Stimulated activated CD4-positive, alpha-beta T cell treated with anti-CD3 and anti-CD28 coated beads, TNF-alpha, amount 100 ng/mL, for 24 hours (primary cell): ENCODE measurements at places on chromosomes 6 and 20.

- DNase-seq, result peak; percentile 42
These were observed 1.0 kb downstream of the SCML4 start for GRCh38 chr6:107823047-107823557.

- no peak for DNase-seq
These were observed 100.2 kb downstream of the PERP start for GRCh38 chr6:138007014-138007472.

DNA sequence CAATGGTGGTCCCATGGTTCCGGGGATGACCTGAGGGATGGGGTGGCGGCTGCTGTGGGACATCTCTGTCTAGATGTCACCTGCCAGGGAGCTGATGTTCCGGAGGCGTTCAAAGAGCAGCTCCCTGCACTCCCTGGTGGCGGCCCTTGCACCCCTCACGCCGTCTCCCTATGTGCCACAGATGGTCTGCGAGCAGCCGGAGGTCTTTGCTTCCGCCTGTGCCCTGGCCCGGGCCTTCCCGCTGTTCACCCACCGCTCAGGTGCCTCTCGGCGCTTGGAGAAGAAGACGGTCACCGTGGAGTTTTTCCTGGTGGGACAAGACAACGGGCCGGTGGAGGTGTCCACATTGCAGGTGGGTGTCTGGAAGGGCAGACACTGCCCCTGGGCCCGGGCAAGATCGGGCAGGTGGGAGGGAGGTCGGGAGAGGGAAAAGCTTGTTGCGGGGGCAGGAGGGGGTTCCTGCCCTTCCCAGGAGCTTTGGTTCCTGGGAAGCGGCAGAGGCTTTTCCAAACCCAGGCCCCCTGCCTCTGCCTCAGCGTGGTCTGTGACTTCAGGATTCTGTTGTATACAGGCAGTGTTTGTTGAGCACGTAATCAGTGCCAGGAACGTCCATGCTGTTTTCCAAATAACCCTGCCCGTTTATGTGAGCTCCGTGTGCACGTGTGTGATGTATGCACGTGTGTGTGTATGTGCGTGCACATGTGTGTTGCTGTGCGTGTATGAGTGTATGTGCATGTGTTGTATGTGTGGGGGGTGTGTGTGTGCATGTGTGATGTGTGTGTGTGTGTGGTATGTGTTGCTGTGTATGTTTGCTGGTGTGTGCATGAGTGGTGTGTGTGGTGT lies 1.9 kb downstream of the NPEPL1 start:
- no peak for DNase-seq

- DNase-seq, result no peak
These were observed 1.2 kb downstream of the PLAGL1 start for GRCh38 chr6:144006736-144007477.

GRCh38 chr6:105611606-105612005 lies 208.7 kb upstream of the PREP start:
- no peak for DNase-seq

- DNase-seq, result no peak
These were observed 139.1 kb upstream of the KCNG1 start for GRCh38 chr20:51162015-51162414.

DNA sequence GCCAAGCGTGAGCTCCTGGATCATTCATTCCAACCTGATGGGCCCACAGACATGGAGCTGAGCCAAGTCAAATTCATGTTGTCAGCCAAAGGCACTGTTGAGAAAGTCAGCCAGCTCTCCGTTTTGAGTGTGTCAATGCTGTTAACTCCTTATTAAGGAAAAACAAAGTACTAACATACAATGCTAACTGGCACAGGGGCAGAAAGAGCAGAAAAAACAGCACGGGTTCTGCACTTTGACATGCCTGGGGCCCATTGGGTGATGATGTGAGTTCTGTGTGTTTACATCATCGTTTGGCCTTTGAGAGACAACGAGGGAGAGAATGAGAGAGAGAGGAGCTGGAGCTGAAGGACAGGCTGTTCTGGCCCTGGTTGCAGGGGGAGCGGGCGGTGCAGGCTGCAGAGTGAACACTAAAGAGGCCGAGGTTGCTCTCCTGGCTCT lies 85.9 kb downstream of the SMOC2 start:
- DNase-seq, result no peak

DNA sequence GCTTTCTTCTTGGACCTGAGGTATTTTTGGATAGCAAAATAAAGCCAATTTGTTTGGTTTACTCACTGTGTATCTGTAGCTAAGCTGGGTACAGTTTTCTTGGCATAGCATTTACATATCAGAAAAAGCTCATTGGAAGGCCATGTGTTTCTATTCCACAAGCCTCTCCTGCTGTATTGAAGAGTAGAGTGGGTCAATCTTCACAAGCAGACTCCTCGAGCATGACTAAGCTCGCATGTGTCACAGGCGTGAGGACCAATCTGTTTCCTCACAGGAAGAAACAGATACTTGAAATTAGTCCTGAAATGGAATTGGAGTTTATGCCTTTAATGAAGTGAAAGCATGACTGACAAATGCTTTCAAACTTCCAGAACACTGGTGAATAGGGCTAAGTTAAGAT lies 1279.0 kb upstream of the MAP3K7 start:
- no peak for DNase-seq

- DNase-seq, result no peak
These were observed 38.0 kb upstream of the SCGN start for GRCh38 chr6:25614052-25614451.

DNA sequence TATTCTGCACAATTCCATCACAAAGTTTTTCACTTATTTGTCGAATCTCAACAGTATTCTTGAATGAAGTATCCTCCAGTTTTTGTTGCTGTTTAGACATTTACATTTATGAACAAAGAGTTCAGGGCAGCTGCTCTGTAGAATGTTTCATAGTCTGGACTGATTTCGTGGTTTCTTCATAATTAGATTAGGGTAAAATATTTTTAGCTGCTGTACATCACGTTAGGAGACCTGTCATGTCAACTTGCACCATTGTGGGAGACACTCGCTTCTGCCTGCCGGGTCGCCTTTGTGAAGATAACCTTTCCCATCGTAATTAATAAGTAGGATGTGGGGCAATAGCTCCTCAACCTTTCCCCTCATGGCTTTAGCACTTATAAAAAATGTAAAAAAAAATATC lies 27.5 kb upstream of the RPS6KA2 start:
- no peak for DNase-seq

GRCh38 chr6:150201772-150202329 lies 59.0 kb downstream of the PPP1R14C start:
- no peak for DNase-seq

DNA sequence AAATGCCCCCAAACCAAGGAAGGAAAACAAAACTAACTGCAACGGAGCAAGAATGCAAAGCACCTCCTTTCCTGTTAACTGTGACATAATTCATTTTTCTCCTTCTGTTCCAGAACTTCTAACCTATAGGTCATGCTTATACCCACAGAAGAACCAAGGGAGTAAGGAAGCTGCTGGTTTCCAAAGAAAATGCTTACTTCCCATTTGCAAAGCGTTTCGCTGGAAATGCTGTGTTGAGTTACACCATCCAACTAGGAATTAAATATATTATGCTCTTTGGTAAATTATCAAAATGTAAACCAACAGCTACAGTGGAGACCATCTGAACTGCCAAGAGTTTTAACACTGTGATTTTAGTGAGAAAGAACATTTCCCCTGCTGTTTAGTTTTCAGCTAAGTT lies 42.9 kb downstream of the ATXN1 start:
- DNase-seq, result no peak

DNA sequence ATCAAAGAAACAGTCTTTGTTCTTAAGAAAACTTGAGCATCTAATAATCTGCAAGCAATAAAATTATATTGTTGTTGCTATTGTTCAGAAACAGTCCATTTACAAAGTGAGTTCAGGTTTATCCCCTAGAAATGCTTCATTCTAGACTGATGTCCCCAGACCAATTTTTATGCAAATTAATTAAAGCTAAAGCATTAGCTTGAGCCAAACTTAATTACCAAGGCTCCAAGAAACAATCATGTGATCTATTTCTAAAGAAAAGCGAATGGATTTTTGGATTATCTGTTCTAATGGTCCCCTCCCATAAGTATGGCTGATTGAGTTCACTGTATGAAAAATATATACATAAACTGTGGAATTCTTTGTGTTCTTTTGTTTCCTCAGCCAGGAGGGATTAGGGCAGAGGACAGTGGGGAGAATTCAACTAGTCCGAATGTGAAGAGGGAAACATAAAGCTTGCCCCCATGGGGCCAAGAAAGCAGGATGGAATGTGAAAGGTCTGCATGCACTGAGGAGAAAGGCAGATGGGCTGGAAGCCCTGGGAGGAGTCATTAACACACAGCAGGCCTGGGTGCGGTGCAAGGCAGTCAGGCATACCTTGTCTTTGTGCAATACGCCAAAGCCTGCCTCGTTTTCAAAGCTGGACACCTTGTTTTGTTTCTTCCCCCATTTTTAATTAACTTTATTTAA lies 597.1 kb downstream of the KIF16B start:
- DNase-seq, result no peak
